ENCODE measurements at places on chromosomes 3 and 15.

GRCh38 chr3:14879211-14879874 is 60.6 kb downstream of the FGD5 start:
- no peak for DNase-seq

GRCh38 chr3:50274371-50275104 is 4.3 kb upstream of the LSMEM2 start:
- no peak for DNase-seq

DNA sequence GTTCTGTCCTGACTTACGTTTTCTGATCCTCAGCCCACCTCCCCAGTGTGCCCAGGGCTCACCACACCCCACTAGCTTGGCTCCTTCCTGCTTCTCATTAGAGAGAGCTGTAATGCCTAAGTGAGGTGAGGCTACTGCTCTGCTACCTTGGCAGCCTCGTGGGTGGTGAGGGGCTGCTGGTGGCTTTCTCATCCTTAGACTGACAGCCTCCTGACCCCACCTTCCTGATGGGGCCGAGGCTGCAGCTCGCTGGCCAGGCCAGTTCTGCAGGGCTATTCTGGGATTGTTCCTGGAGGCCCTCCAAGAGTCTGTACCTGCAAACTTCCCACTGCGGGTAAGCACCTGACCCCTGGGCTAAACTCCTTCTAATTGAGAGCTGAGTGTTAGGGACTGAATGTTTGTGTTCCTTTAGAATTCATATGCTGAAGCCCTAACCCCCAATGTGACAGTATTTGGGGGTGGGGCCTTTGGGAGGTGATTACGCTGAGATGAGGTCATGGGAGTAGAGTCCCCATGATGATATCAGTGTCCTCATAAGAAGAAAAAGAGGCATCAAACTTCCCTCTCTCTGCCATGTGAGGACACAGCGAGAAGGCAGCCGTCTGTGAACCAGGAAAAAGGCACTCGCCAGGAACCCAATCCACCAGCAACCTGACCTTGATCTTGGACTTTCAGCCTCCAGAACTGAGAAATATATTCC is 38.1 kb upstream of the IQSEC1 start:
- no peak for DNase-seq

- no peak for DNase-seq
Observed at GRCh38 chr3:31307131-31307785, 225.5 kb upstream of the STT3B start.

GRCh38 chr3:179528772-179529171 is 34.0 kb upstream of the ACTL6A start:
- no peak for DNase-seq

DNA sequence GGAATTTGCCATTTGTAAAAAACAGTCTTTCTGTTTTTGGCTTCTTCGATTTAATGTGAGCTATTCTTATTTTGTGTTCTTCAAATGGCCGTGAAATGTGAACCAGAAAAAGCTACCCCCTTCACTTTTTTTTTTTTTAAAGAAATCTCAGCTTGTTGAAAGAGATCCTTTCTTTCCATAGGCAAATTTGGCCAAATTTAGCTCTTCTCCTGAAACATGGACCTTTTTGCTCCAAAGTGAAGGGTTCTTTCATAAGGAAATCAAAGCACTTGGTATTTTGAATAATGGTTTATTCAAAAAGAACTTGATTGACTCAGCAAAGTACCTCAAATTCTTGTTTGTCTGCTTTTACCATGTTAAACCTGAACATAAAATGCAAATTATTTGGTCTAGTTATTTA is 10.1 kb downstream of the RCN2 start:
- DNase-seq, result no peak

DNA sequence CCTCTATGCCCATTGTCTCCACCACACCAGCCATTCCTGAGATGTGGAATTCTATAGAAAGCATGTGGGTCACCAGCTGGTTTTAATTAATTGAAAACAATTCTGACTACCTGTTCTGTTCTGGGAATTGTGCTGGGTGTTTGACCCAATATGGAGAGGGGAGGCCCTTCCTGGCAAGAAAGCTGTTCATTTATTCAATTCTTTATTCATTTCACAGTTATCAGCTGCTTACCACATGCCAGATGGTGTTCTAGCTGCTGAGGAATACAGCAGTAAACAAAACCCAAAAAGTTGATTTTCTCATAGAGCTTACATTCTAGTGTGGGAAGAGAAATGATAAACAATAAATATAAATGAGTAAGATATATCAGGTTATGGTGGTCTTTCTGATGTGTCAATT is 296.1 kb upstream of the RASGRP1 start:
- DNase-seq, result no peak

- DNase-seq, result no peak
Observed at GRCh38 chr3:161222662-161223061, 1.6 kb downstream of the NMD3 start.

- no peak for DNase-seq
Observed at GRCh38 chr3:39205919-39206516, 13.6 kb upstream of the XIRP1 start.

- DNase-seq, result no peak
Observed at GRCh38 chr15:70436428-70436827, 326.9 kb downstream of the UACA start.

DNA sequence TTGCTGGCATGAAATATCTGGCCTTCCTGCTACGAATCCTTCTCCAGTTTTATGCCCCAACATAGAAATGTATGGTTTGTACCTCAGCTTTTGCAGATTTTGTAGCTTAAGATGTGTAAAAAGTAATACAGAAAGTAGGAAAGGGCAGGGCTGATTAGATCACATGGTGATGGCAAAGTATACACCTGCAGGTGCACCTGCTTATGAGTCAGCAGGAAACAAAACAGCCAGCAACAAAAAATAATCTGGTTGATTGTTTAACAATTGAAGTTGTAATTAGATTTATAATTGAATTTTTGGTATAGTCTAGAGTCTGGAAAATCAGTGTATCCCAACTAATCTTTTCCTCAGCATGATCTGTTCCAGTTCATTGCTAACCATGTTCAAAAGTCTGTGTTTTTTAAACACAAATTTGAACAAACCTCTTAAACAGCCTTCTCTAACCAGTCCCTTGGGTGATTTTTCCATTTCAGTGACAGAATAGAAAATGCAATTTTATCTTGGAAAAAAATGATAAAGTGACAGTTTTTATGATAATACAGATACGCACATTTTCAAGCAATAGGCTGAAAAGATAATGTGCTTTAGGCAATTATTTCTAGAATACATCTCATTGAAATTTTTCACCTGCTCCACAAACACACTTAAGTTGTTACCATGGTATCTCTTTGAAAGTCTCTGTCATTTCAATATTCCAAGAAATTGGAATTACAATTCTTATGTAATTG is 477.4 kb downstream of the NAALADL2 start:
- DNase-seq, result no peak

DNA sequence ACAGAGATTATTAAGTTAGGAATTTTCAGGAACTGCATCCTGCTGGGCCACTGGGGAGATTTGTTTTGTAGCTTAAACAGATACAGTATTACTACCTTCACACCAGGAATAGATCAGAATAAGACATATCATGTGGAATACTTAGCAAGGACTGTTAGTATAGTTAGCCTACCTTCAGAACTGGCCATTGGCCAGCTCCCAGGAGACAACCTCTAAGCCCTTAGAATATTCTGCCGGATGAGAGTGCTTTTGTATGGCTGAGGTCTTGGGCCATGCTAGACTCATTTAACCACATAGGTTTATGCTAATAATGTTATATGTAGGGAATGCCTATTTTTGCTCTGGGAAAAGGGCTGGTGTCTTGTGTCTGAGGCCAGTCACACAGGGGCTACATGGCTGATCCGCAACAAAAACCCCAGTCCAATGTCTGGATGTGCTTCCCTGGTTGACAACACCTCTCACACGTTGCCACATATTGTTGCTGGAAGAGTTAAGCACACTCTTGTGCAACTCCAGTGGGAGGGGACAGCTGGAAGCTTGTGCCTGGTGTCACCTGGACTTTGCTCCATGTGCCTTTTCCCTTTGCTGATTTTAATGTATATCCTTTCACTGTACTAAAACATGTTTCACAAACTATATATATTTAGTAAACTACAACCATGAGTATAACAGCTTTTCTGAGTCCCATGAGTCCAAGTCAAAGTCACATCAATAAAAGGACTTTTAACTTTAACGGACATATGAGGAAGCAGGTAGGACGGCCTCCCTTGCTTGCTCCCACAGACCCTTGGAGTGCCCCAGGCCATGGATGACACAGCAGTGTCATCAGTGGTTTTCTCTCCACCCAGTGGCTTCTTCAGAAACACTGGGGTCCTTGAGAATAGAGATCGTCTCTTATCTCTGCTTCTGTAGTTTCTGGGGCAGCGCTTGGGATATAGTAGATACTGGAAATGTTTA is 118.0 kb upstream of the C3orf80 start:
- no peak for DNase-seq

GRCh38 chr3:138439646-138440045 is 5.2 kb downstream of the ESYT3 start:
- no peak for DNase-seq

- DNase-seq, result no peak
Observed at GRCh38 chr3:195766671-195767070, 45.1 kb downstream of the MUC4 start.

- no peak for DNase-seq
Observed at GRCh38 chr3:37653466-37653865, 208.2 kb upstream of the CTDSPL start.

GRCh38 chr15:31049682-31050615 is 51.6 kb downstream of the TRPM1 start:
- DNase-seq, result no peak

GRCh38 chr15:63752075-63752684 is 81.6 kb downstream of the HERC1 start:
- DNase-seq, result no peak

DNA sequence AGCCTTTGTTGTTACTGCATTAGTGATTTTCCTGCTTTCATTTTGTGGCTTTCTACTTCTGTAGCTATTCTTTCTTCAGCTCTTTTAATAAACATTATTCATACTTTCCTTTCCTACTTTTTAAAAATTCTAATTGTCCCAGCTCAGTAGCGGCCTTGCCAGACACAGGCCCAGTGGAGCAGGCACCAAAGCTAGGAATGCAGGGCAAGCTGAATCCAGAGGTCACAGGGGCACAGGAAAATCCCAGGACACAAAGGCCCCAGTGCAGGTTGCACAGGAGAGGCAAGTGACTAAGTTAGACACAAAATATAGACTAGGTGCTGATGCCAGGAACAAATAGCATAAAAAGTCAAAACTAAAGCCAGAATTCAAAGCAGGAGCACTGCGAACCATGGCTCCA is 49.0 kb upstream of the CCDC80 start:
- no peak for DNase-seq

- DNase-seq, result no peak
Observed at GRCh38 chr3:134563601-134564000, 77.7 kb downstream of the CEP63 start.

- no peak for DNase-seq
Observed at GRCh38 chr15:100913961-100914360, 5.2 kb upstream of the LRRK1 start.

GRCh38 chr3:55719508-55719907 is 232.4 kb upstream of the WNT5A start:
- DNase-seq, result no peak

- no peak for DNase-seq
Observed at GRCh38 chr3:116442331-116443021, 2.8 kb downstream of the LSAMP start.

- no peak for DNase-seq
Observed at GRCh38 chr3:188339410-188340295, 185.7 kb downstream of the LPP start.

DNA sequence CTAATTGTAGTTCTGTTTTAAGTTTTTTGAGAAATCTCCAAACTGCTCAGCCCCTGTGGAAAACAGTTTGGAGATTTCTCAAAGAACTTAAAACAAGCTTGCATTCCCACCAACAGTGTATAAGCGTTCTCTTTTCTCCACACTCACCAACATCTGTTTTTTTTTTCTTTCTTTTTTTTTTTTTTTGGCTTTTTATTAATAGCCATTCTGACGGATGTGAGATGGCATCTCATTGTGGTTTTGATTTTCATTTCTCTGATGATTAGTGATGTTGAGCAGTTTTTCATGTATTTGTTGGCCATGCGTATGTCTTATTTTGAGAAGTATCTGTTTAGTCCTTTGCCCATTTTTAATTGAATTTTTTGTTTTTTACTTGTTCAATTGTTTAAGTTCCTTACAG is 73.1 kb upstream of the COL8A1 start:
- no peak for DNase-seq

DNA sequence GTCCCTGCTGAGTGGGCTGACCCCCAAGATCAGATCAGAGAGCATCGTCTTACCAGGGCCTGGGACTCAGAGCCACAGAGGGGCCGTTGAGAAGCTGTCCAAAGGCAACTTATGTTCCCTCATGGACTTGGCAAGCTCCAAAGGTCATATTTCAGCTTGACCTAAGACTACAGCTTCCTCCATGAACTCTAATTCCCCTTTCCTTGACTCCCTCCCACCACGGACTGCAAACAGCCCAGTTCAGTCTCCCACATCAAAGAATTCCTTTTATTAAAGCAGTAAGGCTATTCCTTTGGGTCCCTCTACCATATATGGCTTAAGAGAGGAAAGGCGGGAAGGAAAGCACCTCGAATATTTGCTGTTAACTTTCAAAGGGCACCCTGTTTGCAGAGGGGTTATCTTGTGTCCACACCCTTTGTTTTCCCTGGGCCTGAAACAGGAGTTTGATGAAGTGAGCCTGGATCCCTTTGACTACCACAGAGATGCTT is 146.1 kb upstream of the THBS1 start:
- DNase-seq, result no peak

DNA sequence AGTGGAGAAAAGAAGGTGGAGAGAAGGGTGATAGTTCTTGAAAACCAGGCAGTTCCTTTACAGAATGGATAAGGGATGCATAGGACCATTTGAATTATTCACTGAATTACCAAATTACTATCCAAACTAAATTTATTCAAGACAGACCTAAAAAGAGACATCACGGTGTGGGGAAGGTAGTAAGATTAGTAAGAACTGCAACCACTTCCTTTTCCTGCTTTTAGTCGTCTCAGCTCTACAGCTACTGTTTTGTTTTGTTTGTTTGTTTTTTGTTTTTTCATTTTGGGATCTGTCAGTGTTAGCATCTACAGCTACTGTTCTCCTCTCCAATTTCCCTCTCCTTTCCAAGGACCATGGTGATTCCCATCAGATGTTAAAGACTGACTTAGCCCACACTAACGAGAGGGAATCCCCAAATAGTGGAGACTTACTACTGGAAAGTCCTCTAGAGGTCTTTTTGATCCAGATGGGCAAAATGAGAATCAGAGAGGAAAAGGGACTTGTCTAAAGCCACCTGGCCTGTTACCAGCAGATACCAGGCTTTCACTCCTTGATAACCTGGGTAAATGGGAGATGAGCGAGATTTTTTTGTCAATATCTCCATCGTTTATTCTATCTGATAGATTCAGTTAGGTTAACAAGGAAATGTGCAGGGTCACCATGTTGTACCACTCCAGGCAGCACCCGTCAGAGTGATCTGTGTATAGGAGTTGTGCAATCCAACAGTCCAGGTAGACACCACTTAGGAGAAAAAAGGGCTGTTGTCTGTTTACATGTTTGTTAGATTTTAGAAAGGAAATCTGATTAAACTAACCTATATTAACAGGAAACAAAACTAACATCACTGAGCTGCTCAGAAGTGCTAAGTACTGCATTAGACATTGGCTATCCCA is 6.0 kb downstream of the HCLS1 start:
- no peak for DNase-seq

Data from CMK (cell line).